ENCODE measurements at places on chromosomes 1 and 21.
A peak's percentile ranks its signal among the peaks of the same experiment; 100 is the strongest.

DNA sequence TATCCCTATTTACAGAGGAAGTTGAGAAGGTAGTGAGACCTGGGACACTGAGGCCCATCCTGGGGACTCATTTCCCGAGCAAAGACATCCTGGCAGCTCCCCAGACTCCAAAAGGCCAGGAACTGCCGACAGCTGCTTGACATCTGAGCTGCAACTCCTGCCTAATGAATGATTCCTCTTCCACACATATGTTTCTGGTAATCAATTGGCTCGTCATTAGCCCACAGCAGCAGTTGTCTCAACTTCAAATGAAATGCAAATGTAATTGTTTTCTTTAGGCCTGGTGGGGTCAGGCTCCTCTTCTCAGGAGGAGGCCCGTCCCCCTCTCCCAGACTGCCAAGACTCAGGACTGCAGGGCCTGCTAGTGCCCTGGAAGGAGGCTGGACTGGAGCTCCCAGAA is 61.8 kb upstream of the DISP3 start:
- peak; percentile 90 for DNase-seq

DNA sequence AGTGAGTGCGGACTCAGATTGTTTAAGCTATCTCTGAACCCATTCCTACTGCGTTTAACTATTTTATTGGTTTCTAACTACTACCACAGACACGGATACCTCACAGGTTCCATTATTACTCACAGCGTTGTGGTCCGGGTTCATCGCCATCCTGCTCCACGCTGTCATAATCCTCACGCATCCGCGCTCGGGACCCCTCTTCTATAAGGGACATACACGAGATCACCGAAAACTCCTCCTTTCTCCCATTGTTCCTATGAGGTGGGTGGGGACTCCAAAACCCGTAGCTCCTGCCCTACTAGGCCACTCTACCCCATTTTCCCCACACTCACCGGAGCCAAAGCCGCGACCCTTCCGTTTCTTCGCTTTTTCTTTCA is 610 bp downstream of the RBM8A start:
- DNase-seq, result no peak

DNA sequence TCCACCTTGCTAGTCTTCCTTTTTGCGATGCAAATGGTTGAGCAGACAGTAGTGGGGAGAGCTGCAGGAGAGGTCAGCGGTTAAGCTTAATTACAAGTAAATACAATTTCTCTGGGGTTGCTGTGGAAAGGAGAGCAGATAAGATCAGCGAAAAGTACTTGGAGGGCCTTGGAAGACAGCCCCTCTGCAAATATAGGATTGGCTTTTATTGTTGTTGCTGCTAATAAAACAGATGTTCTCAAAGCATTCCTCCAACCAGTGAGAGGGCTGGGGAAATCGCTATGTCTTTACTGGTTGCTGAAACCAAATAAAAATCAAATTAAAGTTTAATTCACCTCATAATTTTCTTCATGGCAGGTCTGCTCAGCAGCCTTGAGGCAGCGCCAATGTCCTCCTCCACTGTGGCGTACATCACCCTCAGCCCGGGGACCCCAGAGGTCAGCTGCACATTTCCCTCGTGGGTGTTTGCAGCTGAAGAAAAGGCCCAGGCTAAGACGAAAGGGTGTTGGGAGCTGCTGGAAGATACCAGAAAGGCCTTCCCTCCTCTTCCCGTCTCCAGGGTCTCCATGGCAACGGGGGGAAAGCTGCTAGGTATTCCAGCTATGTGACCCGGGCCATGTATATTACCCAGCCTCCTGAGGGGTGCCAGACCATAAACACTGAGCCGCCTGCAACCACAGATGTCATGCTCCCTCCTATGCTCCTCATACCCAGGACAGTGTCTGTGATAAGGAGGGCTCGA is 54.6 kb upstream of the POU2F1 start:
- DNase-seq, result peak; percentile 57

DNA sequence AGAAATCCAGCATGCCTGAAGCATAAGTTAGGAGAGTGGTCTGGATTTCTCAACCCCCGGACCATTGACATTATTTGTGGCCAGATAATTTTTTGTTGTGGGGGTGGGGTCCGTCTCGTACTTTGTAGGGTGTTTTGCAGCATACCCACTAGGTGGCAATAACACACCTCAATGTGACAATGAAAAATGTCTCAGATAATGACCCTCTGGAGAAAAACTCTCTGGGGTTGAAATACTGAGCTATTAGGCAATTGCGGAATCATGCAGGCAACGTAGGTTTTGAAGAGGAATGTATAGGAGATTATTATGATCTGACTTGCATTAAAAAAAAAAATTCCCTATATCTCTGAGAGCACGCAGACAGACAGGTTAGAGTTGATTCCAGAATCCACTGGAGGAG is 25.3 kb upstream of the RRP15 start:
- DNase-seq, result no peak

- DNase-seq, result no peak
Measured at GRCh38 chr1:165883056-165883455, 55.6 kb downstream of the UCK2 start.

DNA sequence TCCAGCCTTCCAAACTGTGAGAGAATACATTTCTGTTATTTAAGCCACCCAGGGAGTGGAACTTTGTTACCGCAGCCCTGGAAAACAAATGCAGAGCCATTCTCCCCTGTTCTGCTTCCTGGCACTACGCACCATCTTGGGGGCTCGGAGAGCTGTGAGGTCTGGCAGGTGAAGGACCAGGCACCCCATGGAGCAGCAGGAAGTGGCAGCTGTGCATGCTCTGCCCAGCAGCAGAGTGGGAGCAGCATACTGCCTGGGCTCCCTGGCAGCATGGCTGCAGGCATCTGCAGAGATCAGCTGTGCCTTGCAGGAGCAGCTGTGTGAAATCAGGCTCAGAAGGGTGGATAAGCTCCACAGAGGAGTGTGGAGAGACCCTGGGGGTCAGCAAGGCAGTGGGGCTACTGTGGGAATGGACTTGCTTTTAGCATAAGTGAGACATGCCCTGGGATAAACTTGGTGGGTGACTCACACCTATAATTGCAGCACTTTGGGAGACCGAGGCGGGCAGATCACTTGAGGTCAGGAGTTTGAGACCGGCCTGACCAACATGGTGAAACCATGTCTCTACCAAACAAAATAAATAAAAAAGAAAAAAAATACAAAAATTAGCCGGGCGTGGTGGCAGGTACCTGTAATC is 17.7 kb upstream of the ZSCAN20 start:
- DNase-seq, result no peak

DNA sequence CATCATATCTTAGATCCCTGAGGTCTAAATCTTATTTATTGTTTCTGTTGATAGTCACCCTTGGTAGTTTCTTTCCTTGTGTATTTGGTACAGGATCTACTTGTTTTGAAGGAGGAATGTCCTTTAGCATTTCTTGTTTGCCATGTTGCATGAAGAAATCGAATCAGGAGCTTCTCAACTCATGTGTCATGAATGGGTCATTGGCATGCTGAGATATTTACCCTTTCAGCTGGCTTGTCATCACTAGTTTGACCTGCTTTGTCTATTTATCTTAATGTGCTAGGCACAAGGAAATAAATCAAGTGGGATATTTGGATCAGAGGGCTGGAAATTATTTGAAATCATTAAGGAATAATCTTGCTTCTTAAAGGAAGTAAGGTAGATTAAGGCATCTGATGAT is 23.8 kb downstream of the THEM4 start:
- no peak for DNase-seq

- no peak for DNase-seq
Measured at GRCh38 chr1:87739141-87739540, 410.5 kb downstream of the LMO4 start.

DNA sequence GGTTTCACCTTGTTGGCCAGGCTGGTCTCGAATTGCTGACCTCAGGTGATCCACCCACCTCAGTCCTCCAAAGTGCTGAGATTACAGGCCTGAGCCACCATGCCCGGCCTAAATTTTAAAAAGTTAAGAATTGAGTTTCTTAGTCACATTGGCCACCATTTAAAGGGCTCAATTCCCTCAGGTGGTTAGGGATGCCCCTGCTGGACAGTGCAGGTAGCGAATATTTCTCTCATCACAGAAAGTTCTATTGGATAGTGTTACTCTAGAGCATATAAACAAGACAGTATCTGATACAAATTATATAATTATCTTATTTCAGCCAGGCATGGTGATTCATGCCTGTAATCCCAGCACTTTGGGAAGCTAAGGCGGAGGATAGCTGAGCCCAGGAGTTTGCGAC is 320.2 kb downstream of the ZP4 start:
- no peak for DNase-seq

- DNase-seq, result no peak
Measured at GRCh38 chr1:64396817-64397216, 73.1 kb upstream of the CACHD1 start.

- DNase-seq, result no peak
Measured at GRCh38 chr1:150563340-150564038, 14.3 kb downstream of the ADAMTSL4 start.

- peak; percentile 51 for DNase-seq
Measured at GRCh38 chr1:58515794-58516401, 30.6 kb downstream of the OMA1 start.

DNA sequence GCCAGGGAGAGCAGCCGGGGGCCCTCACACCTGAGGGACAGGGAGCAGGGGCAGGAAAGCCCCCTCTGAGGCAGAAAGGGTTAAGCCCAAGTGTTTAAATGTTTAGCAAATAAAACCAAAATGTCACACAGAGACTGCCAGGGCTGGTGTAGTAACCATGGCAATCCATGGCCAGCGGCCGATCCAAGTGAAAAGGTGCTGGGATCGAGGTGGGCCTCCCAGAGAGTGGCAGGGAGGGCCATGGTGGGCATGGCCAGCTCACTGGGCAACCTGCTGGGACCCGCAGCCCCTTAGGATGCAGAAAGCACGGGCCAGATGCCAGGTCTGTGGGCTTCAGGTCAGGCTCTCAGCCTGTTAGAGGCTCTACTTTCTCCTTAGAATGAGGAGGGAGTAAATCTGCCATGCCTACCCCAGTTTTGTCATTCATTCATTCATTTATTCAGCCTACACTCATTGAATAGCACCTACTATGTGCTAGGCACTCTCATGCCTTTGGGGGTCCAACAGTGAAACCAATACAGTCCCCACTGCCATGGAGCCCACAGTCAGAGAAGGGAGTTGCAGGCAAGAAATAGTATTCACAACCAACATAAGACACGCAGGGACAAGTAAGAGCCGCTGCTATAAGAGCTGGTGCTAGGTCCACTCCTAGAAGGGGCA is 56.1 kb downstream of the KCNN3 start:
- no peak for DNase-seq
